ENCODE measurements at places on chromosomes 5 and 9.
A peak's percentile ranks its signal among the peaks of the same experiment; 100 is the strongest.

DNA sequence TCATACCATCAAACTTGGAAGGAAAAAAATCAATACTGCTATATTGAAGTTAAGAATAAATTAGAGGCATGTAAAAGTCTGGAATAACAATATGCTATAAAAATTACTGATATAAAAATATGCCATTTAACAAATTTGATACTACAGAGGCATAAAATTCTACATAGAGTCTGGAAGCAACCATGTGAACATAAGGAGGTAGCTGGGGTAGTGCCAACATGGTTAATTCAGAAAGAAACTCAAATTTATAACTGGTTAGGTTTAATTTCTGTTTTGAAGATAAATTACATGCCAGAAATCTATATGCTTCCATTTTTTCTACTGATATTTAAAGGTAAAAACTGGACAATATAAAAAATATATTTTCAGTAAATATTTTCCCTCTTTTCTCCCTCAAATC, 103.1 kb upstream of the NR4A3 start:
- no peak for DNase-seq

DNA sequence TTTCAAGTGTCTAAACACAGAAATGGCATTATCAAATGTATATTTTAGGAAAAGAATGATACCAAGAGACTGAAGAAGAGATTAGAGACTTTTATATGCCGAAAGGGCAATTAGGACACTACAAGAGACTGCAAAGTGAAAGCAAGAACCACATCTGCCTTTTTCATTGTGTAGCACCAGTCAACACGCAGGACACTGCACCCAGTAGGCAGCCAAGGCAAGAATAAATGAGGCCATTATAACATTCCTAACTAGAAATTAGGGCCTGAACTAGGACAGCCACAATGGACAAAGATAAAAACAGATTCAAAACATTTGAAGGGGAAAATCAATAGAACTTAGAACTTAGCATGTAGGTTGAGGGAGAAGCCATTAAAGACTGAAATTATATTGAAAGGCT, 10.8 kb downstream of the CETN3 start:
- no peak for DNase-seq

- DNase-seq = no peak
Measured at GRCh38 chr9:13554626-13555025, 275.1 kb upstream of the MPDZ start.

DNA sequence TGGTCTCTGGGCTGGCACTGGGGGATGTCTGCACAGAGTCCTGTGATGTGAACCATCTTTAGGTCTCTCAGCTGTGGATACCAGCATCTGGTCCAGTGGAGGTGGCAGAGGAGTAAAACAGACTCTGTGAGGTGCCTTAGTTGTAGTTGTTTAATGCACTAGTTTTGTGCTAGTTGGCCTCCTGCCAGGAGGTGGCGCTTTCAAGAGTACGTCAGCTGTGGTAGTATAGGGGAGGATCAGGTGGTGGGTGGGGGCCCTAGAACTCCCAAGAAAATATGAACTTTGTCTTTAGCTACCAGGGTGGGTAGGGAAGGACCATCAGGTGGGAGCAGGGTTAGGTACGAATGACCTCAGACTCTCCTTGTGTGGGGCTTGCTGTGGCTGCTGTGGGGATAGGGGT, 197.1 kb downstream of the TMC1 start:
- DNase-seq = peak; percentile 13

- peak; percentile 65 for DNase-seq
Measured at GRCh38 chr9:21392270-21392669, 7.1 kb upstream of the IFNA2 start.

DNA sequence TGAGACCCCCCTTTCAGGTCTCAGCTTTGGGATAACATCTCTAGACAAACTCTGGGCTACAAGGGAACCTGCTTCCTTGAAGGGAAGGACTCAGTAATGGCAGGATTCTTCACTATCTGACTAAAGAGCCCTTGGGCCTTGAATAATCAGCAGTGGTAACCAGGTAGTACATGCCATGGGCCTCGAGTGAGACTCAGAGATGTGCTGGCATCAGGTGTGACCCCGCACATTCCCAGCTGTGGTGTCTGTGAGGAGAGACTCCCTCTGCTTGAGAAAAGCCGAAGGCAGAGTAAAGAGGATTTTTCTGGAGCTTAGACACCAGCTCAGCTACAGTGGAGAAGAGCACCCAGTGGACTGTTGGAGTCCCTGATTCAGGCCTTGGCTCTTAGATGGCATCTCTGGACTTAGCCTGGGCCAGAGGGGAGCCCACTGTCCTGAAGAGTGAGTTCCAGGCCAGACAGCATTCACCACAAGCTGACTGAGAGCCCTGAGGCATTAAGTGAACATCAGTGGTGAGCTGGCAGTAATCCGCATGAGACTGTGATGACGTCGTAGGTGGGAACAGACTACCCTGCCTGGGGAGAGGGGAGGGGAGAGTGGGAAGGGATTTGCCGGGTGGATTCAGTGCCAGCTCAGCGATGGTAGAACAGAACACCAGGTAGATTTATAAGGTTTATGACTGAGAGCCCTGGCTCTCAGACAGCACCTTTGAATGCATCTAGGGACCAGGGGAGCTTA, 5.3 kb upstream of the ZNF782 start:
- no peak for DNase-seq

DNA sequence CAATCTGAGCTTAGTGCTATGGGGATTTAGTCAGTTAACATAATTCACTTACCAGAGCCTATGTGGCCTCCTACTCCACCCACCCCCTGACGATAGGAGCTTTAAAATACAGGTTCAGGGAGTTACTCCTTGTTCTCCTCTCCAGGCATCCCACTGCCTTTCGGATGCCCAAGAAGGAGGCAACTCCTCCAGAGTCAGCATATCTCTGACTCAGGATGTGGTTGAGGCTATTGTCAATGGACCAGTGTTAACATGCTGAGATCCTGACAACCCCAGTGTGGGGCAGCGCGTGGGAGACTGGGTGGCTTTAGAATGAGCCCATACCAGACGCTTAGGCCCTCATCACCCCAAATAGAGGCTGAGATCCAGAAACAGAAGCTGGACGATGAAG, 27.4 kb downstream of the BICD2 start:
- DNase-seq = no peak

- no peak for DNase-seq
Measured at GRCh38 chr5:159489779-159490178, 159.5 kb upstream of the IL12B start.

GRCh38 chr5:153470736-153471135, 19.7 kb upstream of the GRIA1 start:
- DNase-seq = no peak

DNA sequence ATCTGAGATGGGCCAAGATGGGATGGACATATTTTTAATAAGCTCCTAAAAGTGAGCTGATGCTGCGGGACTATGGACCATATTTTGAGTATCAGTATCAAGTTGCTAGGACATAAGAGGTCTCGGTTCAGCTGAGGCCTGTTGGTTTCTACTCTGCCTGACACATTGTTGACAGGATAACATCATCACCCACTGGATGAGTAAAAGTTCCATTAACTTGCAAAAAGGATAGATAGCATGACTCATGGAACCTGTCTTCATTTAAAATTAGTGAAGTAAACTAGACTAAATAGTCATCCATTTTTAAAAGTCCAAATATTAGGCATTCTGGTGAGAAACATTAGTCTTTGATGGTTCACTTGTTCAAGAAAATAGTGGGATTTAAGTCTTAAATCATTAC, 33.3 kb downstream of the PARP8 start:
- no peak for DNase-seq

GRCh38 chr5:92838253-92838652, 742.8 kb downstream of the NR2F1-AS1 start:
- peak; percentile 1 for DNase-seq

DNA sequence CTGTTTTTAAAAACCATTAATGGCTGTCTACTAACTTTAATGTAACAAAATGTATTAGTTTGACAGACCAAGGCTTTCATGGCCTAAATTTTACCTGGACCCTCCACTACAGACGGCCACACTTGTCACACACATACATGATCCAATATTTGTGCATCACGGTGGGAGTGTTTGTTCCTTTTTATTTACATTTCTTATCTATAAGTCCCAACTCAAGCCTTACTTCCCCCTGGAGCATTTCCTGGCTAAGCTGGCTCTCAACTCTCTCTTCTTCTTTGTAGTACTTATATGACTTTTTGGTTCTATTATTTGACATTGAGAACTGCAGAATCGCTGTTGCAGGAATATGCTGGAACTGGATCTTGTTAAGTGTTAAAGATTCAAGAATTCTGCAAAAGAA, 534.4 kb downstream of the RAB3C start:
- no peak for DNase-seq

- DNase-seq = no peak
Measured at GRCh38 chr5:77339337-77339890, 128.9 kb downstream of the PDE8B start.

- no peak for DNase-seq
Measured at GRCh38 chr5:1925111-1926070, 42.7 kb upstream of the IRX4 start.

DNA sequence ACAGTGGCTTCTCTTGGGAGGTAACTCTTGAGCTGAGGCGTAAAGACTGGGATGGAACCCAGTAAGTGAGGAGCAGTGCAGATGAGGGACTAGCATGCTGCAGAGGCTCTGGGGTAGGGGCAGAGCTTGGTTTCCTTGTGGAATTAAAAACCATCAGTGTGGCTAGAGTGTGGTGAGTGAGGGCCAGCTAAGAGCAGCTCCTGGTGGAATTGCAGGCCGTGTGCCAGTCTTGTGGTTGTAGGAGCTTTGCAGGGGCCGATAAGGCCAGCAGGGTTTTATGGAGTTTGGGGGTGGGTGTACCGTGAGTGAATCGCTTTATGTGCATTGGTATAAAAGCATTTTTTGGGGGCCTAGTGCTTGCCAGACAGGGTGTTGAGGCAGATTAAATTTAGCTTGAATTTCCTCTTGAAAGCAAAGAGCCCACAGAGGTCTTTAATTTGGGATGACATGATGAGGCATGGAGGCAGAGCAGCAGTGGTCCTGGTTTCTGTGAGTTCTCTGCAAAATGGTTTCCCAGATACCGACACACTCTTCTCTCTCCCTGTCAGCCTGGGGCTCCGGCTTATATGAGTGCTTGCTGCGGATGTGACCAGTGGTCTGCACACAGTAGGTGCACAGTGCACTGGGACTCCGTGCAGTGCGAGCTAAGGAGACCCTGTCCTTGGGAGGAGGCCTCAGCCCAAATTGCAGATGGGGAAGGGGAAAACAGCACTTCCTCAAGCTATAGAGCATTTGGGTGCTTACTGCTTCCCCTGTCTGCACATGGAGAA, 176.4 kb upstream of the PITX1 start:
- DNase-seq = no peak

DNA sequence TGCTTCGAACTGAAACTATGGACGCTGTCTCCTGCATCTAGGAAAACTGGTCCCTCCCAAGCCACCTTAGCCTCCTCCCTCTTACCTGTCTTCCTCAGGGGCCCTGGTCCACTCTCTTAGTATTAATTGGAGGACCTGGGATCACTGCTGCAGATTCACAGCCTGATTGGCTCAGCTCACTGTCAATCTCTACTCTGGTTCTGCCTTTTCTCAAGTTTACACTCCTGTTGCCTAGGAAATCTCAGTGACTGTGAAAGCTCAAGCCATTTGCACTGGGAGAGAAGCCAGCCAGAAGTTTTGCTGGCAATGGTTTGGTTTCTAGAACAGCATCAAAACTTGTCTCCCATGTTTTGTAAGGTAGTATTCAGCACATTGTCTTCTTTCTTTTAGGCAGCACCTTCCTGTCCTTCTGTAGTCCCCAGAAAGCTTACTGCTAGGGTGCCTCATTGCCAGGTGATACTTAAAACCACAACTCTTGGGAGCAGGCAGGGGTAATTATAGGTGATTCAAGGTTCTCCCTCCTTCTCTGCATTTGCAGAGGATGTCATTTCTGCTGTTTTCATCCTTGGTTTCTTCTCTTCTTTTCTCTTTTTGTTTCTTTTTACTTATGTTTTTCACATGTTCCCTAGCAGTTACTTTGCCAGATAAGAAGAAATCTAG, at the start of gene CAPSL:
Gene CAPSL (minus strand): TSS at position 55 of the 660 bp plus-strand sequence. CDS start 17,502 bp downstream, outside the sequence.
- DNase-seq = peak; percentile 22

DNA sequence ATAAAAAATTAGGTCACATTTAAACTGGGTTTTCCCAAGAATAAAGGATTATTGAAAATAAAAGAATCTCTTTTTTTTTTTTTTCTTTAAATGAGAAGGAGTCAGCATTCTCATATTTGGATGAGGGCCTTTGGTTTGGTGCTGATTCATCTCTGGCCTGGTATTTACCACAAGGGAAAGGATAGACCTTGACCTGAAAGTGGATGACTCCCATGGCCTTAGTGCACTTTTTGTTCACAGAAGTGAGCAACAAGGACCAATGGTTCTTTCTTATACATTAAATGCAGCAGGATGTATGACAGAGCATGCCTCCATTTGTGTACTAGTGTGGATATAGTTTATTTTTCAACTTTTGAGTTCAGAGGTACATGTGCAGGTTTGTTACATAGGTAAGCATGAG, 6.9 kb downstream of the YTHDC2 start:
- no peak for DNase-seq

GRCh38 chr9:13215791-13216554, 63.5 kb downstream of the MPDZ start:
- DNase-seq = no peak

GRCh38 chr5:127375124-127375523, 84.5 kb downstream of the MEGF10 start:
- no peak for DNase-seq

GRCh38 chr9:111386386-111386785, 56.4 kb upstream of the OR2K2 start:
- DNase-seq = peak; percentile 14

DNA sequence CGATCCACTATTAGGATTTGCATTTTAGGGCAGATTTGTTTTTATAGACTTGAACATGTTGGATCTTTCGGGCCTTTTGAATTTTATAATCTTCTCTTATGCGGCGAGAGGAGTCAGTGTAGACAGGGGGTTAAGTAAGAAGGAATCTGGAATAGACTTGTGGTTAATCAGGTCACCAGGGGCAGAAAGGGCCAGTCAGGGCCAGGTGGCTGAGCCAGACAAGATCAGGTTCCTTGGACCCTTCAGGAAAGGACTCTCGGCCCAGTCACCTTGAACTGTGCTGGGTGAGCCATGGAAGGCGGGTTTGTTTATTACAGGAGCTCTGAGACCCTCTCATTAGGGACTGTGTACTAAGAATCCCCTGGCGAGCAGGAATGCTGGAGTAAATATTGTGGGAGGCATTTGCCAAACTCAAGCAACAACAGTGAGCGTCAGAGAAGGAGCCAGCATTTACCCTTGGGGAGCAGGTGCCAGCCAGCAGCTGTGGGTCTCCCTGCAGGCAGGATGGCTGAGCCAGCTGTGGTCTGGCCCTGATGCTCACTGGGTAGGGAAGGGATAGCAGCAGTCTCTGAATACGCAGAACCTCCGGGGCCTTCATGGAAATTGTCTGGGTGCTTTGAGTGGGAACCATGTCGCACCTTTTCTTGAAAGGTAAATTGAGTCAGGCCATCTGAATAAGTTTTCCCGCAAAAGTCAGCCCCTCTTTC, 79.2 kb downstream of the UBE2QL1 start:
- no peak for DNase-seq

DNA sequence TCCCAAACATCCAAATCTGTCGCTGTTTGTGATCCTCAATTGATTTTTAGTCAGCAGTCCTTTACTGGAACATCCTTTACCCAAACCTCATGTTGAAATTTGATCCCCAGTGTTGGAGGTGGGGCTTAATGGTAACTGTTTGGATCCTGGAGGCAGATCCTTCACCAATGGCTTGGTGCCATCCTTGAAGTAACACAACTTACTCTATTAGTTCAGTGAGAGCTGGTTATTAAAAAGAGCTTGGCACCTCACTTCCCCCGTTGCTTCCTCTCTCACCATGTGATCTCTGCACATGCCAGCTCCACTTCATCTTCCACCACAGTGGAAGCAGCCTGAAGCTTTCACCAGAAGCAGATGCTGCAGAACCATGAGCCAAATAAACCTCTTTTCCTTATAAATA, 40.3 kb downstream of the DNAJB5 start:
- no peak for DNase-seq
